Naive thymus-derived CD8-positive, alpha-beta T cell (primary cell): ENCODE measurements at places on chromosomes 16 and 17. TPM values are rescaled to one million over a fixed set of nuclear protein-coding genes. Genes with fewer than 3 reads are reported as not detected.

JUP gene
- 0.55 TPM for polyA plus RNA-seq

GRCh38 chr17:37700881-37701280 lies 44.0 kb downstream of the HNF1B start:
- no peak overlapping the region for H3K4me3 ChIP-seq
- no peak for DNase-seq
- H3K4me1 ChIP-seq = peaks cover 11% of the 10 kb centered on the region
- no peak overlapping the region for H3K27ac ChIP-seq
- peaks cover 8% of the 10 kb centered on the region for H3K27me3 ChIP-seq

GRCh38 chr16:17563323-17564091 lies 92.7 kb upstream of the XYLT1 start:
- no peak overlapping the region for H3K27ac ChIP-seq
- H3K4me3 ChIP-seq = no peak overlapping the region
- no peaks in the 10 kb centered on the region for H3K4me1 ChIP-seq
- H3K36me3 ChIP-seq = peaks cover 5% of the 10 kb centered on the region

SLC6A2 gene
- not detected for polyA plus RNA-seq

DNA sequence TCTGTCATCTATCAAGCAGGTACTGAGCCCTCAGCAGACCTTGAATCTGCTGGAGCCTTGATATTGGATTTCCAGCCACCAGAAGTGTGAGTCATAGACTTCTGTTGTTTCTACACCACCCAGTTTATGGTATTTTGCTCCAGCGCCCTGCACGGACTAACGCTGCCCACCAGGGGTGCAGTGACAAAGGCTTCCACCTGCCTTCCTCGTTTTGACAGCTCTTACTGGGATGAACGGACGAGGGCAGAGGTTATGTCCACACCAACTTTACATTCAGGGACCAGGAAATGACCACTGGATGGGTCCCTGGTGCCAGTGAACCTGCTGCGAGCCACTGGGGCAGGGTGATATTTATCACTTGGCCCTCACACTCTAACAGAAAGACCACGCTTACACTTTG lies 66.6 kb upstream of the CBX4 start:
- no peaks in the 10 kb centered on the region for H3K36me3 ChIP-seq
- H3K4me3 ChIP-seq = no peak overlapping the region
- no peaks in the 10 kb centered on the region for H3K4me1 ChIP-seq
- H3K27me3 ChIP-seq = peaks cover 16% of the 10 kb centered on the region
- DNase-seq = no peak

- peaks cover 14% of the 10 kb centered on the region for H3K27me3 ChIP-seq
- DNase-seq = no peak
- H3K36me3 ChIP-seq = no peaks in the 10 kb centered on the region
- H3K4me1 ChIP-seq = no peaks in the 10 kb centered on the region
- no peak overlapping the region for H3K27ac ChIP-seq
- H3K4me3 ChIP-seq = no peak overlapping the region
Observed at GRCh38 chr16:20111143-20111542, 37.5 kb upstream of the GPR139 start.

CSH1 gene
- not detected for polyA plus RNA-seq

DNA sequence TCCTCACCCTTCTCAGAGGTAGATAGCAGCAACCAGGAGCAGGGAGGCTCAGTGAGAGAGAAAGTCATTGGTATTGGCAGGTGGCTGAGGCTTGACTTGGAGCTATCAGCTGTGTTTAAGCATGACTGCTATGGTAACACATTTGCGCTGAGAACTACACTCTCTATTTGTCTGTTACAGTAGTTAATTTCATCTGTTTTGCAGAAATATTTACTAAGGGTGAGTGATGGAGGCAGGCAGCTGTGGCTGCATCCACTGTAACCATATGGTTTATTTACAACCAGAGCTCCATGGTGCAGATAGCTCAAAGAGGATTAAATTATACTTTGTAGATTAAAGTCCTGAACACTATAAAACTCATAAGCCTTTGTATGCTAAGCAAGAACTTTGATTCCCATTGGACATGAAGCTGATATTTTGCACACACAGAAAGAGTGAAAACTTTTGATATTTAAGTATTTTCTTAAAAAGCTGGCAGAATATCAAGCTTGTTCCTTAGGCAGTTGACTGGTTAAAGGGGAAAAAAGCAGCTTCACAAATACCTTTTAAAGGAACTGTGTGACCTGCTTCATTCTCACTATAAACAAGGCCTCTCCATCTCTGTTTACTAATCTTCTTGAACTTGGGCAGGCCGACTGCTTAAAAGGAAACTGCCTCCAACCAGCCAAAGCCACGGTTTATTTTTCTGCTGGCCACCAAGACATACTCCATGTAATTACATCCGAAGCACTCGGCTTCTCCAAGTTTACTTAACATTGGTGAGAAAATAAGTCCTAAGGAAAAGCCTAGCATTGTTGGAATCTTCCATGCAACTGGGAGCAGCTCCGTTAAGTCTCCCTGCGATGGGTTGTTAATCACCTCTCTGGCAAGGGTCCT lies 299.8 kb upstream of the ZFHX3 start:
- H3K27me3 ChIP-seq = peaks cover 5% of the 10 kb centered on the region
- H3K36me3 ChIP-seq = no peaks in the 10 kb centered on the region
- H3K4me3 ChIP-seq = no peak overlapping the region
- H3K4me1 ChIP-seq = no peaks in the 10 kb centered on the region
- DNase-seq = no peak
- no peak overlapping the region for H3K27ac ChIP-seq

DNA sequence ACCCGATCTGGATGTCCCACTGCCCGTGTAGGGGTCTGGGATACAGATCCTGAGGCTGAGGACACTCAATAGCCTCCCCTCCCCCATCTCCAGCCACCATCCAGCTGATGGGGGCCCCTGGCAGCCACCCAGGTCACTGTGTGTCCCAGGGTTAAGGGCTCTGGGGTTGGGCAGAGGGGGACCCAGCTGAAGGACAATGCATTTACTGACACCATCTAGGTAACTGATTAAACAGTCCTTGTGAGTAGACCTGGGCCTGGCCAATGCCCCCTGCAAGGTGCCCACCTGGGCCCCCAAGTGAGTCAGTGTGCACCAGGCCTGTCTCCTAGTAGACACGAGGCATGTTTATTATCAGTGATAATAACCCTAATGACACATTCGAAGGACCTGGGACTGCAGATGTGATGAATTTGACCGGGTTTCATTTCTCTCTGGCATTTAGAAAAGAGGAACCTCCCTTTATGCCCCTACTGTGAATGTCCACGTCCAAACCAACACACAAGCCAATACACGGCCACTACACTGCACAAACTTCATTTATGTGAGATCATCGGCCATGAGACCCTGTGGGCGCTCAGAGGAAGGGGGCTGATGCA lies 261.9 kb upstream of the FOXF1 start:
- H3K4me1 ChIP-seq = no peaks in the 10 kb centered on the region
- no peak overlapping the region for H3K27ac ChIP-seq
- H3K4me3 ChIP-seq = no peak overlapping the region
- no peaks in the 10 kb centered on the region for H3K36me3 ChIP-seq
- H3K27me3 ChIP-seq = no peaks in the 10 kb centered on the region
- DNase-seq = no peak

PITPNM3 gene
- polyA plus RNA-seq = not detected

KRT12 gene
- polyA plus RNA-seq = not detected

- H3K4me1 ChIP-seq = peaks cover 21% of the 10 kb centered on the region
- no peak overlapping the region for H3K4me3 ChIP-seq
- no peak for DNase-seq
Observed at GRCh38 chr16:67783353-67783725, 23.0 kb downstream of the RANBP10 start.
